Stimulated activated CD4-positive, alpha-beta T cell treated with anti-CD3 and anti-CD28 coated beads, Interleukin-12 subunit alpha, Interleukin-12 subunit beta, amount 100 ng/mL, for 48 hours (primary cell): ENCODE measurements at places on chromosomes 12 and 14.

- DNase-seq: no peak
Measured at GRCh38 chr12:101941306-101942249, 64.2 kb downstream of the DRAM1 start.

DNA sequence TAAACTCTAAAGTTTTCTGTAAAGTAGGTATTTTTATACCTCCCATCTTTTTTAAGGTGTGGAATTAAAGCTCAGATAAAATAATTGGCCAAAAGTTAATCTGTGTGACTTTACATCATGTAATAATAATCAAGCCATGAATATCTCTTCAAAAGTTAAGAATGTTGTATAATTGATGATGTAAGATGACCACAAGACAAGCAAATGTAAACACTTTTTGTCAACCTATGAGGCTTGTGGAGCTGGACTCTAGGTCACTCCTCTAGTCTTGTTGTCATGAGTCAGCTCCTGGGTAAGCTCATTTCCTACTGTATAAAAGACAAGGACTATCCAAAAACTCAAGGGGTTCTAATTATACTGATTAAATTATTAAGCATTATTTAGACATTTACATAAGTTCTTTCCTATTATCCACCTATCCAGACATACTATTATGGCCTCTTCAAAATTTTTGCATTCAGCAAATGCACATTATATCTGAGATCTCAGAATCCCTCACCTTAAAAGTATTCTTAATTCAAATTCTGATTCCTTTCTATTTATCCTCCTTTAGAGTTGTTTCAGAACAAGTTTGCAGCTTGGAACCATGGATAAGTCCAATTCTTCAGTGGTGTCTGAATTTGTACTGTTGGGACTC, at the start of gene OR4K5:
Gene OR4K5, plus strand, starts transcription at position 587 of the 637 bp plus-strand sequence. Its CDS starts 0 bp downstream, at position 587.
- DNase-seq: no peak

DNA sequence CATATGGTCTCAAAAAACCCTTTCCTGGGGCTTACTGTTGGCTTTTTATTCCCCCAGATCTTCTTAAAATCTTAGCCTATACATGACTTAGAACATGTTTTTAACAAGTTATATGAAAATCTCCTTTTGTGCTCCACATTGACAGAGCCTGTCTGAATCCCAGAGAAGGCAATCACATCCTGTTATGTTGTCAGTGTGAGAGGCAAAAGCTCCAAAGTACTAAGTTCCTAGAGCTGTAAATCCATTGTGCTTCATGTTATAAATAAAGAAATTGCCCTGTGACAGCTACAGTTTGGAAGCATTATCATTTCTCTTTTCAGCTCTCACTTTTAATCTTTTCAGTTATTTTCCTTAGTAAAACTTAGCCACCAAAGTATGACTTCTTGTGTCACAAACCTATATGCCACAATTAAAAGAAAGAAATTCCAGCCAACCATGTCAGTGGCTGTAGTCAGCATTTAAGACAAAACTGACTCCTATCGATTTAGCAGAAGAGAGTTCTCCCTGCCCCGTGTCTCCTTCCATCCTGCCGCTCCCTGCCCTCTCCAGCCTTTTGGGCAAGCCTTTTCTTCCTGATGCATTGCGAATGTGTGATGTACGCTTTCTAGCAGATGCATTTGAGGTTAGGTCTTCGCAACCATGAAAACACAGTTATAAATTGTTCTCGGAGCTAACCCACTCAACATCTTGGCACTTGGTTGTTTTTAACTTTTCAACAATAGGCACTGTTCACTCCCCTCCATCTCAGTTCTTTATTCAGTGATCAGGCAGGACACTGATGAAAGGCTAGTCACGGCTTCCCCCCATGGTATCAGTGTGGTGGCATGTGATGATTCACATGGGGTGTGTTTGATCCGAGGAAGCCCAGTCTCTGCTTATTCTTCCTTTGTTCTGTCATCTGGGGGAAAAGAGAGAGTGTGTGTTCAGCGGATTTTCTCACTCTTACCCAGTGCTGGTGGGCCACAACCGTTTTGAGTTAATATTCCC, 143.5 kb downstream of the SSPN start:
- DNase-seq: no peak

DNA sequence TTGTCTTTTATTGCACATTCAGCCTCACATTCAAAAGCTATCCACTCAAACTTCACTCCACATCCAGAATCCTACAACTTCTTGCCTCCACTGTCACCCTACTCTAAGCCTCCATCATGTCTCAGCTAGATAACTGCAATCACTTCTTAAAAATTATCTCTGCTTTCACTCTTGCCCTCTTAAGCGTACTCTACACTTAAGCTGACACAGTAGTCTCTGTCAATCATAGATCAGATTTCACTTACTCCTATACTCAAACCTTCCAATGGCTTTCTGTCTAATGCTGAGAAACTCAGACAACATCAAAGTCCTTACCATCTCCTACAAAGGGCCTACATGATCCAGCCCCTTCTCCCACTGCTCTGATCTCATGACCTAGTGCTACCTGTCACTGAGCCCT, 304.1 kb downstream of the ITPR2 start:
- no peak for DNase-seq

GRCh38 chr12:79082595-79082994, 218.0 kb downstream of the SYT1 start:
- DNase-seq: no peak

GRCh38 chr12:9750276-9751203, 10.2 kb downstream of the CD69 start:
- no peak for DNase-seq

GRCh38 chr12:44846826-44847225, 29.3 kb downstream of the NELL2 start:
- DNase-seq: no peak

DNA sequence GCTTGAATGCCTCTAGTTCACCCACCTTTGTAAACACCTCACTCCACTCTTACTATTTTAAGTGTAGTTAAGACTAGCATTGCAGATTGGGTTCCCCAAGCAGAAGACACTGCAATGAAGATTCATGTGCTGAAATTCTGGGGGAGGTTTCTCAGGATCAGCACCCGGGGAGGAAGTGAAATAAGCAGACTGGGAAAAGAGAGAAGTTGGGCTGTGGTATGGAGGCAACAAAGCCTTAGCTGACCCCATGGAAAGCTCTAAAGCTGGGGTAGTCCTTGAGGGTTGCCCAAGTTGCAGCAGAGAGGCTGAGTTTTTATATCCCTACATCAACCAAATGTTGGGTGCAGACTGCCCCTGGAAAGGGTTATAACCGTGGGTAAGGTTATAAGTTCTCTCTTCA, 23.9 kb upstream of the IGF1 start:
- no peak for DNase-seq

GRCh38 chr14:23154964-23155587, 28.4 kb downstream of the SLC7A8 start:
- no peak for DNase-seq

GRCh38 chr12:96416033-96416799, 16.0 kb upstream of the CDK17 start:
- no peak for DNase-seq

- DNase-seq: no peak
Measured at GRCh38 chr14:31280871-31281220, 73.3 kb upstream of the HECTD1 start.

- DNase-seq: no peak
Measured at GRCh38 chr12:111597831-111598636, 1.1 kb downstream of the ATXN2 start.

DNA sequence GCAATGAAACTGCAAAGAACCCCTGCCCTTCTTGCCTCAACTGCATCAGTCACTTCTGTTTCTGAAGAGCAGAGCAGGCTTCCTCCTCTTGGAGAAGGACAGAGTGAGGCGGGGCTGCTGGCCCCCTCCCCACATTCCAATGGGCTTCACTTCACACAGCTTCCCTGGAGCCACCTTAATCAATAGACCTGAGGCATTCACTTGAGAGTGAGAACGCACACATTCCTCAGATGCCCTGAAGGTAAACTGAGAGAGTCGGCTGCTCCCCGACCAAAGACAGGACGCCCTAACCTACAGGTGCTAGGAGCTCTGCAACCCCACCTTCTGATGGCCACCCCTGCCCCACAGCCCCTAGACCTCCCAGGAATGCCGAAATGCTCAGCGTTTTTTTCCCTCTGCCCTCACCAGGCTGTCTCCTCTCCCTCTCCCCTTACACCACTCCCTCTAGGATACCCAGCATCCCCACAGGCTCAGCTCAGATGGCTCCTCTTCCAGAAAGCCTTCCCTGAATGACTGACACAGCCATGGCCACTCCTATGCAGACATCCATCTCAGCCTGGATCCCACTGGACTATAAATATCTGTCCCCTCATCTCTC, 31.1 kb downstream of the SYNE3 start:
- DNase-seq: no peak

DNA sequence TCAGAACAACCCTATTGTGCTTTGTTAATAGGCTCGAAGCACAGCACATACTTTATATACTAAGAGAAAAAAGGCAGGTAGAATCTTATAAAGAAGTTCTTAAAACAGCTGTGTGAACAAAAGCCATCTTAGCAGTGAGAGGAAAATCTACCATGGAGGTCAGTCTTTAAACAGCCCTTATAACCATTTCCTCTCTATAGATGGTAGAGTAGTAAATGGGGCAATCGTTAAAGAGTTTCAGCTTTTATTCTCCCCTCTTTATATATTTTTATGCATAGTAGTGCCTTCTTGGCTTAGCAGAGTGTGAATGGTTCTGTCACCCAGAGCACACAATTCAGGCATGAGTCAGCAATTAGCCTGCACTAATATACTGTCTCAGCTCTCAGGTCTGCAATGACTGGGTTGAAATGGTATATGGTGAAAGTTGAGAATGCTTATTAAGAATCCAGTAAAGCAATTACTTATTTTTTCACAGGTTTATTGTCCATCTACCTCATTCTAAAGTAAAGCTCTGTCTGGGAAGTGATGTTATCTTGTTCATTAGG, 305.0 kb downstream of the NELL2 start:
- no peak for DNase-seq

DNA sequence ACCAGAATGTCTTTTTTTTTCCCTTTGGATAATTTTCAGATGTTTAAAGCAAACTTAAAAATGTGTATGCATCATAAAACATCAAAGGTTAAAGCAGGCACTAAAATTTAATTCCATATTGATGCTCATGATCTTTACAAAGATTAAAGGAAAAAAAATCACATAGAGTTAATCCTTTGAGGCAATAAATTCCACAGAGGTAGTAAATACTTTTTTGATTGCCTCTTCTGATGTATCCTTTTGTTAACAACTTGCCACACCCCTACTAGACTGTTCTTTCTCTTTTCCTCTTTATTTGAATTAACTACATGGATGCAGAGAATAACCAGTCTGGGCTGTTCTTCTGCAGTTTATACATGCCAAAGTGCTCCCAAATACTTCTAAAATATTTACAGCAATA, 45.2 kb upstream of the KCNJ8 start:
- no peak for DNase-seq

- DNase-seq: no peak
Measured at GRCh38 chr14:33454022-33454595, 496.8 kb downstream of the EGLN3 start.

DNA sequence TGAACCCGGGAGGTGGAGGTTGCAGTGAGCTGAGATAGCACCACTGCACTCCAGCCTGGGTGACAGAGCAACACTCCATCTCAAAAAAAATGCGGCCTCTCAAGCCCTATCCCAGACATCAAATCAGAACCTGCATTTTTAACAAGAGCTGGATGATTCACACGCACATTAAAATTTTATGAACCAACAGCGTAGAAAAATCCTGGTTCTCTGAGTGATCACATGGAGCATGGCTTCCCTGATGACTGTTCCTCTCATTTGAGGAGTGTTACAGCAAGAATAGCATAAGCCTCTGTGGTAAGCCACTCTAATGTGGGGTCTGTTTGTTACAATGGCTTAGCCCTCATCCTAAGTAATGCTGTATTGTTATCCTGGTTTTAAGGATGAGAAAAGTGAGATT, 163.6 kb downstream of the BRMS1L start:
- DNase-seq: no peak

DNA sequence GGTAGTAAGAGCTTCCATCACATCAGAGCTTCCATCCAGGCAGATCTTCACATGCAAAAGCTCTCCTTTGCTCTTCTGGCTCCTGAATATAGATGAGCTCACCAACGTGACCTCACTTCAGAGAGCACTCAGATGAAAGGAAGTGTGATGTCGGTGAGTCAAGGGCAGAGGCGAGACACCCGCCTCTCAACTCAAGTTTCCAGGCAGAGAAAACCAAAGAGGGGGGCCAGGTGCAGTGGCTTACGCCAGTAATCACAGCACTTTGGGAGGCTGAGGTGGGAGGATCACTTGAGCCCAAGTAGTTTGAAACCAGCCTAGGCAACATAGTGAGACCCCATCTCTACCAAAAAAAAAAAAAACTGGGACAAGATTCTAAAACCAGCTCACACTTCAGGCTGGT, 126.9 kb downstream of the DUSP6 start:
- peak; percentile 76 for DNase-seq

DNA sequence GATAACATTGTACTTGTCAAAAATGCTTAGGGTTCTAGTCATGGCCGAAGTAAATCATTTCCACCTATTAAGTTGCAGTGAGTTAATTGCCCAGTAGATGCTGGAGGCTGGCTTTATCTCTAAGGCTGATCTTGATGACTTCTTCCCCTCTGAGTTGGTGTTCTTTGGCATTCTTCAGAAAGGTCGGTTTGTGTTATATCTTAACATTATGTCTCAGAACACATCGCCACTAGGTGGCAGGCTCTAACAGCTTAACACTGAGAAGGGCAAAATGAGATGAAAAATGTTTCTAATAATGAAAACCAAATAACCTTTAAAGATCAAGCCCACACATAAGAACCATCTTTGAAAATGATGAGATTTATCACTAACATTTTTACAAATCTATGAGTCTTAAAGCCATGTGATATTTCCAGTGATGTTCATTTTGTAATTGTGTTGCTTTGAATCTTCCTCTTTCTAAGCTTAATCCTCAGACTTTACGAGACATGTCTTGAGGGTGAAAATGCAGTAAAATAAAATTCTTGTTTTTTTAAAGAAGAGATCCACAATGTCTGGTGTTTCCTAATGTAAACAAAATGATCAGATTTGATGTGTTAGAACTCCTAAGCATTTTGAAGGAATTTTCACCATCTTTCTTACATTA, 28.6 kb downstream of the SUDS3 start:
- DNase-seq: peak; percentile 62

GRCh38 chr12:111443086-111443485, 37.4 kb downstream of the SH2B3 start:
- DNase-seq: no peak

GRCh38 chr14:102255401-102256190, 49.4 kb downstream of the MOK start:
- no peak for DNase-seq

GRCh38 chr12:113641426-113642030, 169.9 kb upstream of the LHX5 start:
- DNase-seq: no peak

GRCh38 chr12:46459861-46460545, 87.4 kb upstream of the SLC38A2 start:
- no peak for DNase-seq

GRCh38 chr12:31482816-31483215, 108.1 kb downstream of the DENND5B start:
- no peak for DNase-seq

GRCh38 chr12:3646561-3647241, 106.2 kb downstream of the CRACR2A start:
- no peak for DNase-seq
